ENCODE measurements at places on chromosomes 11 and 22. TPM values are rescaled to one million over a fixed set of nuclear protein-coding genes. Genes with fewer than 3 reads are reported as not detected.

Gene PATE4
- total RNA-seq, result not detected

Gene TTLL1
- 10.4 TPM for total RNA-seq

Gene CLDN5
- total RNA-seq, result 0.50 TPM

Gene OR51A4
- not detected for total RNA-seq

Gene SMC1B
- total RNA-seq, result not detected

Gene OR6T1
- total RNA-seq, result not detected

Gene NDUFV1
- 230 TPM for total RNA-seq

Gene IRAG1
- 0.59 TPM for total RNA-seq

Gene SAC3D1
- 27.9 TPM for total RNA-seq

Gene VPREB3
- not detected for total RNA-seq

Gene PTDSS2
- 33.9 TPM for total RNA-seq

Gene OR8U1
- not detected for total RNA-seq

Gene SCO2
- 1.8 TPM for total RNA-seq

Gene MUC5AC
- total RNA-seq, result not detected

Gene GP1BB
- total RNA-seq, result not detected

Gene PATE2
- not detected for total RNA-seq

Gene MRGPRE
- not detected for total RNA-seq

Gene SCGB1D2
- total RNA-seq, result not detected

Gene ZNF70
- total RNA-seq, result 3.6 TPM

Gene CNTN5
- not detected for total RNA-seq

Gene BET1L
- 32.9 TPM for total RNA-seq

Gene UPK3A
- total RNA-seq, result not detected

Gene P2RY2
- 0.17 TPM for total RNA-seq

Gene OR5B21
- total RNA-seq, result not detected

Gene SHISA8
- total RNA-seq, result not detected

Gene LGALS12
- total RNA-seq, result 0.30 TPM

Gene OSBP2
- 0.89 TPM for total RNA-seq

Gene SMTNL1
- not detected for total RNA-seq

Gene NARS2
- 18.2 TPM for total RNA-seq

Gene GAB4
- total RNA-seq, result not detected

Gene FGF4
- total RNA-seq, result not detected

Gene TEAD1
- total RNA-seq, result 52.3 TPM

Gene DNHD1
- 2.1 TPM for total RNA-seq

Gene ANKRD42
- 4.2 TPM for total RNA-seq

Gene MUC2
- not detected for total RNA-seq

All from bronchus fibroblast of lung (primary cell).